Suprapubic skin (tissue), 4 donors: ENCODE measurements at places on chromosomes 6 and 20. TPM values are rescaled to one million over a fixed set of nuclear protein-coding genes. Genes with fewer than 3 reads are reported as not detected.

GRCh38 chr20:36182604-36183154 lies 28.1 kb downstream of the EPB41L1 start:
- no peak for DNase-seq

GRCh38 chr6:42453654-42454427 lies 2.1 kb upstream of the TRERF1 start:
- peak; percentile 76 for DNase-seq

- DNase-seq: no peak
Observed at GRCh38 chr6:27839626-27840475, 72.3 kb downstream of the OR2B2 start.

DNA sequence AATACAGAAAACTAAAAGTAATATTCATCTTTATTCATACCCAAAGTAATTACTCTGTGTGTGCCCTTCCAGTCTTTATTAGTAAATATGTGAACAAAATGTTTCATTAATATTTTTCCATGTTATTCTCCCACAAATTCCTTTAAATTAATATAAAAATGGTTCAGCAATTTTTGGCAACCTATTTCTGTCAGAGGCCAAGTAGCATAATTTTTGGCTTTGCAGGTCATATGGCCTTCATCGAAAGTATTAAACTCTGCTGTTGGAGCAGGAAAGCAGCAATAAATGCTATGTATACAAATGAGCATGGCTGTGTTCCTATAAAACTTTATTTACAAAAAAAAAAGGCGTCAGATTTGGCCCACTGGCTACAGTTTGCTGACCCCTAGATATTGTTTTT lies 16.1 kb downstream of the ZC2HC1B start:
- no peak for DNase-seq

The PGM3 gene
- 13.6 TPM for total RNA-seq

DNA sequence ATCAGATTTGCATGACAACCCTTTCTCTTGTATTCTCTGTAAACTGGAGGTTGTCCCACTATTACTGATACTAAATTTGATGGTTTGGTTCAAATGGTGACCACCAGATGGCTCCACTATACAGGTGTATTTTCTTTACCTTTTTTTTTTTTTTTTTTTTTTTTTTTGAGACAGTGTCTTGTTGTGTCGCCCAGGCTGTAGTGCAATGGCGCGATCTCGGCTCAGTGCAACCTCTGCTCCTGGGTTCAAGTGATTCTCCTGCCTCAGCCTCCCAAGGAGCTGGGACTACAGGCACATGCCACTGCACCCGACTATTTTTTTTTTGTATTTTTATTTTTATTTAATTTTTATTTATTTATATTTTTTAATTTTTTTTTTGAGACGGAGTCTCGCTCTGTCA lies 6.6 kb upstream of the WTAP start:
- no peak for DNase-seq

DNA sequence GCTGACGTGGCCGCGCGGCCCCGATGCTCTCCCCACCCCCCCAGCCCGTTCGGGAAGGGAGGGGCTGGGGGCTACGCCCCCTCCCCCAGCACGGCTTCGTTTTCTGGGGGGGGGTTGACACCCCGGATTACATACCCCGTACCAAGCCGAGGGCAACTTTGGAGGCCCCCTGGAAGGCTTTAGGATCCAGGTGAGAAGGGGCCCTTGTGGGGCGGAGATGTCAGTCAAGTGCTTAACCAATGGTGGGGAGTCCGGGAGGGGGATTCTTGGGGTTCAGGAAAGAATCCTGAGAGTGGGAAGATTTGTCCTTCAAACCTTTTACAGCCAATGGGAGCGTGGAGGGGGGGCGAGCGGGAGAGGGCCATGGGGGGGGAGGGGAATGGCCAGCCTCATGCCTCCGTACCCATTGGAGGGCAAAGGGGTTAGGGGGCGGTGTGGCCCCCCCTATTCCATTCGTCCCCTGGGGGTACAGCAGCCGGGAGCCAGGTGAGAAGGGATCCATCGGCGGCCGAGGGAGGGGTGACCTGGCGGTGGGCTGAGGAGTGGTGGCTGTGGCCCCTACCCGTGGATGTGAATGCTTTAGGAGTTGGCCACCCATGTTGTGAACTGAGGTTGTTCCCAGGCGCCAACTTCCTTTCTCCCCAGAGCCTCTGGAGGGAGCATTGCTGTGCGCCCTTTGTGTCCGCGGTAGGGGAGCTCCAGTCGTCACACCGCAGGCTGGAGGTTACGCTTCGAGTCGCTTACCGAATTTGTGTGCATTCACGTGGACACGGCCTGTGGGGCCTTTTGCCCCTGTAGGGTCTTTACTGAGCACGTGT lies 682 bp downstream of the BRD2 start:
- peak; percentile 87 for DNase-seq

The RFX6 gene
- not detected for total RNA-seq

- no peak for DNase-seq
Observed at GRCh38 chr20:35077872-35078271, 14.7 kb downstream of the TRPC4AP start.

GRCh38 chr6:26025047-26025893 lies 62.0 kb upstream of the HFE start:
- DNase-seq: no peak

The DEFB132 gene
- total RNA-seq: not detected

The FNDC11 gene
- 0.36 TPM for total RNA-seq

The MOCS3 gene
- total RNA-seq: 6.2 TPM

The SNAP25 gene
- total RNA-seq: not detected

- DNase-seq: no peak
Observed at GRCh38 chr6:105319331-105319730, 83.6 kb downstream of the PREP start.

The LCA5 gene
- 1.3 TPM for total RNA-seq
